ENCODE measurements at places on chromosomes 3 and 15.

GRCh38 chr3:156396851-156397250 is 158.1 kb downstream of the SSR3 start:
- no peak for DNase-seq

DNA sequence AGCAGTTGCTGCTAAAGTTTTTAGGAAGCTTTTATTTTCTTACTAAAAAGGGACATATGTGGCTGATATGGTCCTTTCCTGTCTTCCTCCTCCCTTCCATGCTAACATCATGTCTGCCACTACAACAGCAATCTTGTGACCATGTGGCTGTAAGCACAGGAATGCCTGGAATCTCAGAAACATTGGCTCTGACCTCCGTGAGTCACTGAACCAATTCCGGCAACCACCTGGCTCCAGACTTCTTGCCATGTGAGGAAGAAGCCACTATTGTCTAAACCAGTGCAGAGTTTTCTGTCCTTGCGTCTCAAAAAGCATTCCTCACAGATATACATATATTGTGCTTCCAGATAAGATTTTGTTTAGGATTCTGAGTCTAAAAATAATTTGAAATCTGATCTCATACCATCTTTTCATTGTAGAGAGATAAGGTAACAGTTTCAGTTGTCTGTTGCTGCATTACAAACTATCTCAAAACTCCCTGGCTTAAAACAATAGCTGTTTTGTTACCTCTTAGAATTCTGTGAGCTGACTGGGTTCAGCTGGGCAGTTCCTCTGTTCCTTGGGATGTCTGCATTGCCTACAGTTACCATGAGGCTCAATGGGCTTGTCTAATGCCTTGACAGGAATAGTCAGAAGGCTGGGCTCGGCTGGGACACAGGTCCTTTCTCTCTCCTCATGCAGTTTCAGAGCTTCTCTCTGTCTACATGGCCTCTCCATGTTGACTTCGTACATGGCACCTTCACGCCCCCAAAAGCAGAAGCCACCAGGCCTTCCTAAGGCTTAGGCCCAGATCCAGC is 77.3 kb upstream of the MAGI1 start:
- peak; percentile 42 for DNase-seq

DNA sequence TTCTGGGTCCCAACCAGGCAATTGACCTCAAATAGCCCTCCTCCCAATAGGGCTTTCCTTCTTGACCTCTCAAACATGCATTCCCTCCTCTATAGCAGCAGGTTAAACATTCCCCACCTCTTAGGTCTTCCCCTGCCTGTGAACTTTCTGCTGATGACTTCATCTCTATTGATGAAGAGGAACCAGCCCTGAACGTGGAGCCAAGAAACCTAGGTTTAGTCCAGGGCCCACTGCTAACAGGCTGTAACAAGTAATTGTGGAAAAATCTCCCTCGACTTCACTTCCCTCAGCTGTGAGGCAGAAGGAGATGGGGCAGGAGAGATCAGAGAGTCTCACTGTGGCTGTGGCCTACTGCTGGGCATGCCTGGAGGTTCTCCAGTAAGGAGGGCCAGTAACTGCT is 24.7 kb downstream of the ILDR1 start:
- DNase-seq, result no peak

GRCh38 chr15:38682861-38683260 is 118.2 kb upstream of the RASGRP1 start:
- DNase-seq, result no peak

DNA sequence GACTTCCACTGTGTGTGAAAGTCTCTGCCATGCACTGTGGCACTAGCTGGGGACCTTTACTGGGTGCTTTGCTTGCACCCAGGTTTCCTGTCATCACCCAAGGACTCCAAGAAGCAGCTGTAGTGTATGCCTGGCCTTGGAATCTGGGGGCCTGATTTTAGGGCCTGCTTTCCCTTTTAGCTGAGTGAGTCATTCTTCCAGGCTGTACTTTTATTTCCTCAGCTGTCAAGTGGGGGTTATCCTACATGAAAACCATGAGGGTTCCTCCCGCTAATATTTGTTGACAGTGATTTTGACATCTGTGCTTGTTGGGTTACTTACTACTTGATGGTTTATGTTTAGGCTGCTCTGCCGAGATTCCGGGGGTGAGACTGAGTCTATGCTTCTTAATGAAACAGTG is 18.5 kb downstream of the GORASP1 start:
- no peak for DNase-seq

DNA sequence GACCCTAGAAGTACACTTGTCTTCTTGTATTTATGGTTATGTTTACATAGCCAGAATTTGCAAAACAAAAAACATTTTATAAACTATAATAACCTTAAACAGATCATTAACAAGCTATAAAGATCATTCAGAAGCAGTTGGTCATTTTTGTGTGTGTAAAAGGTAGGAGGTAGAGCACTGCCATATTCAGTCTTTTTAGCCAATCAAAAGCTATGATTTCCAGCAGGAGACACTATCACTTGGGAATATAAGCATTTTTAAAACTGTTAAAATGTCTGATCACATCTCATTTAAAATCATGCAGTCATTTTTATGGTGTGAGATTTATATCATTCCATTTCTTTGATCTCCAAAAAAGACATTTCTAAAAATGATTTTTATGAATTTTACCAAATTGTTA is 42.6 kb upstream of the ATP2C1 start:
- no peak for DNase-seq

GRCh38 chr15:90291679-90292356 is 26.3 kb downstream of the NGRN start:
- DNase-seq, result no peak

DNA sequence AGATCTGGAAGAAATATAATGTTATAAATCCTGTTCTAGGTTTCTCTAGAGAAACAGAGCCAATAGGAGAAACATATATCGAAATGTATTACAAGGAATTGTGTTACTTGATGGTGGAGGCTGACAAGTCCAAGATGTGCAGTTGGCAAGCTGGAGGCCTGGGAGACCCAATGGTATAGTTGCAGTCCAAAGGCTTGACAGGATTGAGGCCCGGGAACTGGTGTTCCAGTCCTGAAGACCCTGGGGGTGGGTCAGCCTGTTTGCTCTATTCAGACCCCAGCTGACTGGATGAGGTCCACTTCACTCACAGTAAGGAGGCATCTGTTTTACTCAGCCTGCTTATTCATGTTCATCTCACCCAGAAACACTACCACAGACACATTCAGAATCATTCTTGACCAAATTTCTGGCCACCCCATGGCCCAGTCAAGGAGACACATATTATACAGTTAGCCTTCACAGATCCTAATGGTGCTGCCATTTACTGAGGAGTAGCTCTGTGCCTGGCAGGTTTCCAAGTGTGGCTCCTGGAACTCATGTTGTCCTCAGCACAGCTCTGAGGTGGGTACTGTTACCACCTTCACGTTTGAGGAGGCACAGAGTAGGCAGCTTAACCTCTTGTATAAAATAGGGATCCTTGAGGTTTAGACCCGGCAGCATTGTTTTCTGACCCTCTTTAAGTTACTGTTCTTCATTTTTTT is 3.7 kb downstream of the TRAK1 start:
- no peak for DNase-seq

- DNase-seq, result no peak
These were observed 121.6 kb downstream of the TMEM108 start for GRCh38 chr3:133159498-133160475.
